Central memory CD4-positive, alpha-beta T cell (primary cell): ENCODE measurements at places on chromosomes 7 and 10.

DNA sequence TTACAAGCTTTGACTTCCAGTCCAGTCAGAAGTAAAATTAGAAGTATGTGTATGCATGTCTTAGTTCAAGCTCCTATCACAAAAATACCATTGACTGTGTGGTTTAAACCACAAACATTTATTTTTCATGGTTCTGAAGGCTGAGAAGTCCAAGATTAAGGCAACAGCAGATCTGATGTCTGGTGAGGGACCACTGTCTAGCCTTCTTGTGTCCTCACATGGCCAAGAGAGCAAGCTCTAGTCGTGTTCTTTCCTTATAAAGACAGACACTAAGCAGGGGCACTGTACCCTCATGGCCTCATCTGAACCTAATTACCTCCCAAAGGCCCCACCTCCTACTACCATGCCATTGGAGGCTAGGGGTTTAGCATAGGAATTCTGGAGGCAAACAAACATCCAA lies 41.3 kb upstream of the ARL4A start:
- DNase-seq: no peak

DNA sequence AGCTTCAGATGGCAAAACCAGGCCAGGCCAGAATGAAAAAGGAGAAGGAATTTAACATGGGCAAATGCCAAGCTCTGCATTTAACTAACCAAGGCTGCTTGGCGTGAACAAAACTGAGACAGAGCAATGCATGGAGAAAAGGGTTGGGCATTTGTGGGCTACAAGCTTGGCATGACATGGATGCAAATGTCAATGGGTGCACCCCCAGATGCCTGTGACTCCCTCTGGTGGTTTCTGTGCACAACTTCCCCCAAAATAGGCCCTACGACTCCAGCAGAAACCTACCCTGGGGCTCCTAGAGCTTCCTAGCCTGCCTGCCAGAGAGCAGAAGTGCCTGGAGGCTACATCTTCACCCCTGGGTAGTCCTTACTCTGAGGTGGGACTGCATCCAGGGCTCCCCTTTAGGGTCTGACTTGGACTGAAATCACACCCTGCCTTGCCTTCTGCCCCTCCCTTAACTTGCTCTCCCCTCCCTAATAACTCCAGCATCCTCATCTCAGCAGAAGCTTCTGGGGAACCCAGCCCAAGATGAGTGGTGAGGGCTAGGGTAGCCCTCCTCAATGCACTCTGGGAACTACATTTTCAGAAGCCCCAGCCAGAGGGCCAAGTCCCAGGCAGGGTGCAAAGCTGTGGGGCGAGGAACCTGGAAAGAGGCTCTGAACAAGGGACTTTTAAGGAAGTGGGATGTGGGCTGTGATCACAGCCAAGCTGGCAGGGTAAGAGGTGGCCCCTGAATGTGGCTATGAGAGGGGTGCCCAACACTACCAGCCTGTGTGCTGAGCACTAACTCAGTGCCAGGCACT lies 11.3 kb downstream of the GPRIN2 start:
- no peak for DNase-seq

DNA sequence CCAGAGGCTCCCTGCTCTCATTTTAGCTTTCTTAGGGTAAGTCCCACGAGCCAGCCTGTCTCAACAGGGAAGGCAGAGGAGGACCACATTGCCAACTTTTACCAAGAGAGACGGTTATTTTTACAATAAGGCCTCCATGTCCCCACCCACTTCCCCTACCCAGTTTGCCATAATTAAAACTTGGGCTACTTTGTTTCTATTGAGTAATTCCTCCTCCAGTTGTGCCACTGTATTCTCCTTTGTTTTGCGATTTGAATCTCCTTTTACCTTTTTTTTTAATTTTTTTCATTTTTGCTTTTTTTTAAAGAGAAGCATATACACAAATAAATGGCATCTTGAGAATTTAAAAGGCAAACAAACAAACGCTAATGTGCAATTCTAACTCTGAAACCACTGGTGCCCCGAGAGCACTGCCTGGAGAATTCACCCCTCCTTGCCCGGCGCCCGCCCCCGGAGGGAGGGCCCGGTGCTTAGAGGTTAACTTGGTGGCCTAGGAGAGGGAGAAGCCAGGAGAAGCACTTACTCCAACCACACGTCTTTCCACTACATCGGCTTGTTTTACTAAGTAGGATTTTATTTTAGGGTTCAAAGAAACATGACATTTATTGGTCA lies 282.3 kb downstream of the USP6NL start:
- no peak for DNase-seq

GRCh38 chr7:28956608-28957063 lies 1.5 kb downstream of the TRIL start:
- no peak for DNase-seq

- DNase-seq: no peak
Measured at GRCh38 chr10:73226663-73227062, 20.4 kb downstream of the DNAJC9 start.

GRCh38 chr7:30936650-30937245 lies 25.1 kb downstream of the AQP1 start:
- no peak for DNase-seq

DNA sequence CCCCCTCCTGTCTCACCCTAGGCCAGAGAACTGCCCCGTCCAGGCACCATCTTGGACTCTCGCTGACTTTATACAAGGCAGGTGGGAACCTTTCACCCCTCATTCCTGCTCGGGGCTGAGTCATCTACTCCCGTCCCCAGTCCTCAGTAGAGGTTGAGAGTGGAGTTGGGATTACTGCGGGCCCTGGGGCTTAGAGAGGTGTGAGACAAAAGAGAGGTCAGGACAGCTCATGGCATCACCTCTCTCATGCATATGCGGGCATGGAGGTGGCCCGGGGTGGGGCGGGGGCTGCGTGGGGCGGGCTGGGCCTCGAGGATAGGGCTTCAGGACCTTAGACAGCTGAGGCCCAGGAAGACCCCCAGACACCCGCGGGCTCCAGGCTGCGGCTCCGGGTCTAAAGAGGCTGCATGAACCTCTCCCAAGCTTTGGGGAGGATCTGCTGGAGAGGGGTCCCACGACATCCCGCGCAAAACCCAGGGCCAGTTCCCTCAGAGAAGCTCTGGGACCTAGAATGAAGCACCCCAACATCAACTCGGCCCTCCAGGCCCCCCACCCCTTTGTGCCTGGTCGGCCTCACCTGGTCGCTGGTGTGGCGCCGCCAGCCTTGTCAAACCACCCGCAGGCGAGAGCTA lies 317 bp downstream of the PDZD7 start:
- no peak for DNase-seq

DNA sequence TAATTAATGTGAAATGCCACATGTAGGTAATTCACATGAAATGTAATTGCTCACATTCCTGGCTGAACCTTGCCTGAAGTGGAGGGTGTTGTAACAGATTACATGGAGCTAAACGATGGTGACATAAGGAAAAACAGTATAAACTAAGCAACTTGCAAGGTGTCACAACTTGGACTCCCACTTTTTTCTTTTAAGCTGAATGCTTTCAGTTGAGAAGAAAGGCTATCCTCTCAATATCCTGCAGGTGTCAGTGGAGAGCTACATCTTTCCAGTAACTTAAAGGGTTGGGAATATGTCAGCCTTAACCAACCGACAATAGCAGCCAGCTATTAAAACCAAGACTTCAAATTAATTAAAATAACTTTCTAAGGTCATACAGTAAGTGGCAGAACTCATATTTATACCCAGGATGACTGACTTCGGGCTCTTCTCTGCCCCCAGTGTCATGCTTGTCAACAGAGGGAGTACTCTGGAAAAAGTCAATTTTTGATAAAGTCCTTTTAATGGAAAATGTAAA lies 33.7 kb downstream of the NRBF2 start:
- peak; percentile 48 for DNase-seq

- DNase-seq: no peak
Measured at GRCh38 chr10:85043207-85043606, 714.8 kb downstream of the CCSER2 start.

- no peak for DNase-seq
Measured at GRCh38 chr10:30489346-30489745, 55.4 kb downstream of the MAP3K8 start.

GRCh38 chr10:13146379-13146778 lies 15.0 kb upstream of the MCM10 start:
- no peak for DNase-seq

DNA sequence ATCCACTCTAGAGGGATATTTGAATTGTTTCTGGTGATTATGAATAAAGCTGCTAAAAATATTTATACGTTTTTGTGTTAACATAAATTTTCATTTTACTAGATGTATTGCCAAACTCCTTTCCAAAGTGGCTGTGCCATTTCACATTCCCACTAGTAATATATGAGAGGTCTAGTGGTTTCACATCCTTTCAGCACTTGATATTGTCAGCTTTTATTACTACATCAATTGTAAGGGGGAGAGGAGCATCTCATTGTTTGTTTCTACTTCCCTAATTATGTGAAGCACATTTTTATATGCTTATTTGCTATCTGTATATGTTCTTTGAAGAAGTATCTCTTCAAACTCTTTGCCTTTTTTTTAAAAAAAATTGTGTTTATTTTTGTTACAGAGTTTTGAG lies 184.5 kb downstream of the ADK start:
- DNase-seq: no peak

- DNase-seq: no peak
Measured at GRCh38 chr10:75508239-75508813, 76.9 kb downstream of the LRMDA start.

DNA sequence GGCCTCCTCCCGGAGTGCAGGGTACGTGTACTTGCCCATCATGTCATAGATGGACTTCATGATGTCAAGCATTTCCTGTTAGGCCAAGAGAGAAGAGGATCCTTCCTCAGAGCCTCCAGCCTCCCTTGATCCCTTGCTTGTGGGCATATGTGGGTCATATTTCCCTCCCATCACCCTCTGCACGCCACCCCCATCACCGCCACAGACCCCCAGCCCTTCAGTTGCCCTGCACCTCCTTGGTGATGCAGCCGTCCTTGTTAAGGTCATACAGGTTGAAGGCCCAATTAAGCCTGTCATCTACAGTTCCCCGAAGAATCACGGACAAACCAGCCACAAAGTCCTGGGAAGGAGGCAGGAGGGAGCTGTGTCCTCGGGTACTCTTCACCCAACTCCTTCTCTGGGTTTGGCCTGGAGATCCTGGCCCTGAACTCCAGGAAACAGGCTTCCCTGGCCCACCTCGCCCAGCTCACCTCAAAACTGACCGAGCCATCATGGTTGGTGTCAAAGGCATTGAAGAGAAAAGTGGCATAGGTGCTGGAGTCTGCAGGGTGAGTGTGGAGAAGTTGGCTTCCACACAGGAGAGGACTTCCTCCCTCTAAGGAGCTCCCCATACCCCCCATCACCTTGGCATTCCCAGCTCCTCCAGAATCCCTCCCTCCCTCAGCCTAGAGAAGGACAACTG lies 9.8 kb upstream of the OGA start:
- DNase-seq: no peak

DNA sequence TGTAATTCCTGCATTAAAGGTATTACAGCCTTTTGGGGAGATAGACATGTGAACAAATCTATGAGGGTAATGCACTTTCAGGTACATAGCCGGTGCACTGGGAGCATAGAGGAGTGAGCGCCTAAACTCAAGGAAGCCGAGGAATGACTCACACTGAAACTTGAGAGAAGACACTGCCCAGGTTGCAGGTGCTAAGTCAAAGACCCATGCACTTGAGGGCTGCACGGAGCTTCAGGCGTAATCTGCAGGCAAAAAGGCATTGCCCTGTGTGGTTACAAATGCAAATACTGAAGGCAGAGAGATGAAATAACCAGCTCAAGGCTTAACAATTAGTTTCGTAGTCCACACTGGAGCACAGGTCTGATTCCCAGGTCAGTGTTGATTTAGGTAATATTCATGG lies 51.0 kb upstream of the OSBPL3 start:
- no peak for DNase-seq
